ENCODE measurements at places on chromosomes 4 and X.

DNA sequence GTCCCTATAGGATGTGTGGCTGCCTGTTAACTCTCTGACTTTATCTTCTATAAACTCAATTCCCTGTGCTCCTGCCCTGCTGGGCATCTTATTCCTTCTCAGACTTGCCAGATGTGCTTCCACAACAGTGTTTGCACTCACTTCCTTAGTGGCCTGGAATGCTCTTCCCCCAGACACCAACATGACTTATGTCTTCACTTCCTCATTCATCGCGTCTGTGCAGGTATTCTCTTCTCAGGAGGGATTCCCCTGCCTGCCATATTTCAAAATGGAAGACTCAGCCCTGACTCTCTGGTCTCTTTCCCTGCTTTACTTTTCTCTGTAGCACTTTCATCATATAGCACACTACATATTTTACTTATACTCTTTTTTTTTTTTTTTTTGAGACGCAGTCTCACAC lies 344.0 kb downstream of the CENPC start:
- no peaks in the 10 kb centered on the region for H3K36me3 ChIP-seq
- no peaks in the 10 kb centered on the region for H3K27me3 ChIP-seq
- H3K27ac ChIP-seq, result no peak overlapping the region
- no peak for DNase-seq

- peak overlapping the region; percentile 62 for H3K27ac ChIP-seq
- no peaks in the 10 kb centered on the region for H3K27me3 ChIP-seq
- H3K4me3 ChIP-seq, result no peak overlapping the region
Measured at GRCh38 chrX:109840585-109840984, 107.5 kb upstream of the ACSL4 start.

GRCh38 chr4:41835321-41835995 lies 86.9 kb upstream of the PHOX2B start:
- no peak overlapping the region for H3K4me3 ChIP-seq
- no peaks in the 10 kb centered on the region for H3K27me3 ChIP-seq
- no peak overlapping the region for H3K27ac ChIP-seq
- no peaks in the 10 kb centered on the region for H3K4me1 ChIP-seq
- H3K36me3 ChIP-seq, result no peaks in the 10 kb centered on the region

- no peaks in the 10 kb centered on the region for H3K36me3 ChIP-seq
- H3K4me3 ChIP-seq, result no peak overlapping the region
- no peaks in the 10 kb centered on the region for H3K4me1 ChIP-seq
Measured at GRCh38 chrX:116823677-116824076, 360.9 kb upstream of the CT83 start.

- H3K4me3 ChIP-seq, result no peak overlapping the region
- no peaks in the 10 kb centered on the region for H3K27me3 ChIP-seq
- no peak for DNase-seq
- peaks cover 2% of the 10 kb centered on the region for H3K4me1 ChIP-seq
- H3K27ac ChIP-seq, result no peak overlapping the region
- H3K36me3 ChIP-seq, result no peaks in the 10 kb centered on the region
Measured at GRCh38 chrX:63750811-63751210, 34.2 kb downstream of the ARHGEF9 start.

DNA sequence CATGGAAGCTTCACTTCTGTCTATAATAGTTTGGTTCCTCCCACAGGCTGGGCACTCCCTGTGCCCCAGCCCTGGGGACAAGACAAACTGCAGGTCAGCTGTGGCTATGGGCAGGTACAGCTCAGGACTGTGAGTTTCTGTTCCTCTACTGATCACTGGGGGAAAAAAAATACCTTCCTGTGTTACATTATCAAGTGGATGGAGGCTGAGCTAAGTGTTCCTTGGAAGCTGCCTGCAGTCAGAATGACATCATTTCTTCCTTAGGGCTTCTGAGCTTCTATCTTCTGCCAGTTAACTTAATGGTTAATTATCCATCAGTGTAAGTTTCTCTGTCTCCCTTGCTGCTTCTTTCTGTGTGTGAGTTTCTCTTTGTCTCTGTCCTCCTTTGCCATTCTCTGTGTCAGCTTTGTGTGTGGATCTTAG lies 4.6 kb downstream of the RAB33A start:
- H3K27me3 ChIP-seq, result no peaks in the 10 kb centered on the region
- no peaks in the 10 kb centered on the region for H3K36me3 ChIP-seq
- DNase-seq, result peak; percentile 11
- H3K4me1 ChIP-seq, result peaks cover 7% of the 10 kb centered on the region
- no peak overlapping the region for H3K4me3 ChIP-seq

DNA sequence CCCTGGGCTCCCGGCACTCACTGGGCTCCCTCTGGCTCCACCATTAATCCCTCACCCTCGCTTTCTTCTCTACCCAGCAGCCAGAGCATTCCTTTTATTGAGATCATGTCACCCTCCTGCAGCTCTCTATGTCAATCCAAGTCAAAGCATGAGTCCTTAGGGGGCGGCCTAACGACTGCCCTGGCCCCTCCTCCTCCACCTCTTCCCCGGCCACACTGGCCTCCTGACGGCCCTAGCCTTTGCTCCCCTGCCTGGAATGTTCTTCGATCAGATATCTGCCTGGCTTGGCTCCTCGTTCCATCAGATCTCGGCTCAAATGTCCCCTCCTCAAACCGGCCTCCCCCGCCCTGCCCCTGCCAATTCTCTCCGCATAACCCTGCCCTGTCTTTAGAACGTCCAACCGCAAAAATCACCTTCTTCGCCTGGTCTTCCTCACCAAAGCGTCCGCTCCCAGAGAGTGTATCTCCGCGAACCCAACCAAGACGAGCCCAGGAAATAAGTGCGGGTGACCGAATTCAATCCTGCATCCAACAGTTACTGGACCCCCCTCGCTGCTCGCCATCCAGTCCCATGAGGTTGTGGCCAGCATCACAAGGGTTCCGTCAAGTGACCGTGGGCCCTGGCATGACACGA lies 722 bp upstream of the PNCK start:
- H3K4me3 ChIP-seq, result no peak overlapping the region
- no peaks in the 10 kb centered on the region for H3K36me3 ChIP-seq

- no peaks in the 10 kb centered on the region for H3K4me1 ChIP-seq
- peak within 1 kb of the TSS; percentile 34 for H3K27ac ChIP-seq
- H3K4me3 ChIP-seq, result peak within 1 kb of the TSS; percentile 66
- no peaks in the 10 kb centered on the region for H3K27me3 ChIP-seq
- peak; percentile 31 for DNase-seq
- H3K36me3 ChIP-seq, result no peaks in the 10 kb centered on the region
Measured at GRCh38 chrX:136147315-136147901, at the start of gene FHL1. Gene FHL1, plus strand, starts transcription at chrX:136147533.

DNA sequence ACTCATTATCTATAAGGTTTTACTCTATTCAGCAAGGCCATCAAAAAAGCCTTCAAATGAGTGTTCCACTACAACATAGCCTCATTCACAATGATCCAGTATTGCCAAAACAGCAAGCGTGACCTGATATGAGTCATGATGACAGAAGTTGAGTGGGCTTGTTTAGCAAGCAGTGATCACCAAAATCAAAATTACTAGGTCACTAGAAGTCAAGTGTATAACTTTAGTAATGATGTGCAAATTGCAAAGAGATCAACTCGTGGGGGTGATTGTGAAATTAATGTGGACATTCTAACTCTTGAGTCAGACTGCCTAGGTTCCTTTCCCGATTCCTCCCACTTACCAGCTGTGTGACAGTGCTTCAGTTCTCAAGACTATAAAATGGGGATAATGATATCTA lies 124.5 kb downstream of the CHM start:
- H3K4me1 ChIP-seq, result peaks cover 11% of the 10 kb centered on the region
- H3K27me3 ChIP-seq, result no peaks in the 10 kb centered on the region
- no peak overlapping the region for H3K4me3 ChIP-seq
- peak; percentile 88 for DNase-seq
- peak overlapping the region; percentile 62 for H3K27ac ChIP-seq

DNA sequence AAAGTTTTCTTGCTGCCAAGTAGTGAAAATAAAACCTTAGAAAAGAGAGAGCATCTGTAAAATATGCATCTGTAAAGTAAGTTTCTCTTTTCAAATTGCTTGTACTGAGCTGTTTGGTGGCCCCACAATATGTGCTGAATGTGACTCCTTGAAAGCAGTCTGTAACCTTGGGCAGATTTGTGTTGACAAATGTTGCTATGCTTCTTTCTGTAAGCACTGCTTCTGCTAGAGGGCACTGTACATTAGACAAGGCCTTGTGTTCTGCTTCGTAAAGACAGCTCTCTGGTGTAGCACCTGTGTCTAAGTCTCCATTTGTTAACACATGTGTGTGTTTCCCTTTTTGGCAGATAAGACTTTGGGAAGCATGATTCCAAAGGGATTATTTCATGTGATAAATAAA lies 56.6 kb upstream of the NRK start:
- no peaks in the 10 kb centered on the region for H3K4me1 ChIP-seq
- no peaks in the 10 kb centered on the region for H3K27me3 ChIP-seq
- DNase-seq, result no peak
- H3K4me3 ChIP-seq, result no peak overlapping the region
- no peak overlapping the region for H3K27ac ChIP-seq
- H3K36me3 ChIP-seq, result no peaks in the 10 kb centered on the region

- H3K4me1 ChIP-seq, result no peaks in the 10 kb centered on the region
- H3K27ac ChIP-seq, result no peak overlapping the region
- H3K4me3 ChIP-seq, result no peak overlapping the region
- peak; percentile 53 for DNase-seq
Measured at GRCh38 chr4:154049457-154050181, 260.7 kb upstream of the SFRP2 start.

All from fibroblast of lung (primary cell).